Activated T-helper 2 cell treated with anti-CD3 and anti-CD28 coated beads, Interferon-gamma antibody, Interleukin-2, Interleukin-4, amounts not matched to agents 10 μg/mL and 5 μg/mL and 100 μg/mL, durations not matched to agents 14 hours and 24 hours and 36 hours (primary cell): ENCODE measurements at places on chromosomes 16 and 17. TPM values are rescaled to one million over a fixed set of nuclear protein-coding genes. Genes with fewer than 3 reads are reported as not detected.

Gene ST6GALNAC2
- total RNA-seq, result 0.41 TPM in 1 of 2 replicates, not detected in the other

Gene KRTAP4-6
- not detected in 2 replicates for total RNA-seq

Gene KCNJ2
- total RNA-seq, result 0.11 TPM in 1 of 2 replicates, not detected in the other

Gene CDH1
- 0.11 and 1.0 TPM in 2 replicates for total RNA-seq

Gene TMC5
- 0.05 TPM in 1 of 2 replicates, not detected in the other for total RNA-seq

Gene RPL26
- 2,352 and 2,379 TPM in 2 replicates for total RNA-seq

Gene NPIPB6
- total RNA-seq, result 2.6 and 2.7 TPM in 2 replicates

Gene FOXL1
- 0.05 and 0.23 TPM in 2 replicates for total RNA-seq

Gene KRTAP2-1
- not detected in 2 replicates for total RNA-seq

Gene PPL
- total RNA-seq, result not detected in 2 replicates

Gene PRSS21
- total RNA-seq, result 11.4 and 11.5 TPM in 2 replicates

Gene NECAB2
- total RNA-seq, result 0.11 TPM in 1 of 2 replicates, not detected in the other

Gene SHISA6
- not detected in 2 replicates for total RNA-seq

Gene IL34
- 0.28 TPM in 1 of 2 replicates, not detected in the other for total RNA-seq

Gene MYO15A
- 0.64 and 0.80 TPM in 2 replicates for total RNA-seq

Gene HOXB8
- total RNA-seq, result not detected in 2 replicates

Gene KRT32
- not detected in 2 replicates for total RNA-seq

Gene C1QTNF1
- not detected in 2 replicates for total RNA-seq

Gene KATNB1
- total RNA-seq, result 34.1 and 35.4 TPM in 2 replicates

Gene EVPLL
- total RNA-seq, result not detected in 2 replicates

Gene TRAPPC1
- 156 and 190 TPM in 2 replicates for total RNA-seq

Gene KCNH6
- total RNA-seq, result not detected in 2 replicates

Gene ZNF267
- total RNA-seq, result 58.5 and 68.5 TPM in 2 replicates

Gene HNF1B
- total RNA-seq, result 4.6 and 5.0 TPM in 2 replicates

Gene CHST4
- total RNA-seq, result 0.09 TPM in 1 of 2 replicates, not detected in the other

Gene TBC1D3K
- not detected in 2 replicates for total RNA-seq

Gene RNF112
- total RNA-seq, result 0.16 and 0.32 TPM in 2 replicates

Gene DNASE1L2
- total RNA-seq, result 1.7 and 2.2 TPM in 2 replicates

Gene SCARF1
- total RNA-seq, result 3.3 and 3.4 TPM in 2 replicates

Gene CDH13
- not detected in 2 replicates for total RNA-seq

Gene AANAT
- total RNA-seq, result 0.18 TPM in 1 of 2 replicates, not detected in the other

Gene PRM3
- not detected in 2 replicates for total RNA-seq

Gene CASKIN1
- total RNA-seq, result 0.48 and 1.0 TPM in 2 replicates
